ENCODE measurements at places on chromosomes 7 and 10.

DNA sequence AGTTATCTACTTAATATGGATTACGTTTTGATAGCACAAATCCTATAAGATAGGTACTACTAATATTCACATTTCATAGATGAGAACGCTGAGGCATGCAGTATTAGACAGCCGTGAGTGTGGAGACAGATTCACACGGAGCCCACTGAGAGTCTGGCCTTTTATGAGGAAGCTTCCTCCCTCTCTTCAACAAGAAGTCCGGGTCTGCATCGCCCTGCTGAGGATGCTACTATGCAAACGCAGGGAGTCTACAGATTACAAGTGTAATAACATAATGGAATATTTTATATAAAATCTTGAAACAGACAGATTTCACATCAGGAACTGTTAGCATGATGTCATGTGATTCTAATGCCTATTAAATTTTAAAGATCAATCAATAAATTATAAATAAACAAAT lies 255.9 kb upstream of the GLI3 start:
- no peak for DNase-seq

- peak; percentile 67 for DNase-seq
Measured at GRCh38 chr10:110074758-110075671, 67.2 kb downstream of the ADD3 start.

- no peak for DNase-seq
Measured at GRCh38 chr7:116232350-116232749, 22.0 kb downstream of the TES start.

DNA sequence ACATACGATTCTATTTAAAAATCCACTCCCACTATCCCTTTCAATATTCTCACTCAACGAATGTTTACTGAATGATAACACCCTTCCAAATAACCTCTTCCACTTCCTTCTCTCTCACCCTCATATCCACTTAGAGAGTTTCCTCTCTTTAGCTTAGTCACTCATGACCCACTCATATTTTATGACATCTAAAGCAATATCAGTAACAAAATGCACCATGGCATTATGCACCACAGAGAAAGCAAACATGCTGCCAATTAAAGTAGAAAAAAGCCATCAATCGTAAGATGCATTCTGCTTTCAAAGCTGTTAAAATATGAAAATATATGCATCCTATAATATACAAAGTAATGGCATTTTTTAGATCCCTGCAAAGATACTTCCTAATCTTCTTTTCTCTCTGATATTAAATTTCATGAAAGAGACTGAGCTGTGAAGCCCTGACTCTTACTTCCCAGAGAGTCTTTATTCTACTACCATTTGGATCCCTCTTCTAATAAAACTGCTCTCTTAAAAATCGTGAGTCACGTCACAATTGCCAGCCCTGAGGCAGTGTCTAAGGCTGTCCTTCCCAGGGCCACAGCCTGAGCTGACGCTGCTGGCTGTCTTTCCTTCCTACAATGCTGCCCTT lies 283.0 kb upstream of the KLF6 start:
- peak; percentile 59 for DNase-seq
